ENCODE measurements at places on chromosomes 3 and 15.
A peak's percentile ranks its signal among the peaks of the same experiment; 100 is the strongest.

GRCh38 chr3:117863146-117863545 lies 1153.6 kb downstream of the TUSC7 start:
- no peak for DNase-seq
- no peak overlapping the region for H3K4me3 ChIP-seq
- no peaks in the 10 kb centered on the region for H3K27me3 ChIP-seq

- H3K27ac ChIP-seq = no peak overlapping the region
- peaks cover 14% of the 10 kb centered on the region for H3K27me3 ChIP-seq
- DNase-seq = no peak
These were observed 25.0 kb downstream of the RGMA start for GRCh38 chr15:93063796-93064690.

GRCh38 chr3:156478891-156479290 lies 76.0 kb downstream of the SSR3 start:
- peaks cover 43% of the 10 kb centered on the region for H3K27me3 ChIP-seq
- no peak overlapping the region for H3K27ac ChIP-seq
- H3K4me1 ChIP-seq = peaks cover 18% of the 10 kb centered on the region
- H3K36me3 ChIP-seq = no peaks in the 10 kb centered on the region
- no peak for DNase-seq

DNA sequence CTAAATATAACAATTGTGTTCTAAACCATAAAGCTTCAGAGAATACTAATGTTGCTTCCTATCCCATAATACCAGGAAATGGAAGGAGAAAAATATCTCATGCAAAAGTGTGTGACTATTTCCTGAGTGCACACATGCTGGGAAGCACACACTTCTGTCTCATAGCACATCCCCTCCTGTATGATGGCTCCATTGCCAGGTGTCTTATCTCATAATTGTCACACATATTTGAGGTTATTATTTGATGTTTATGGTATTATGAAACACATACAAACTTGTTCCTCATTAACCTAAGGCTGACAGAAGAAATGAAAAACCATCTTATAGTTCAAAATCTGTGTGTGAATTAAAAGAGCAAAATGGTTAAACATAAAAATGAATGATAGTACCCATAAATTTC lies 65.4 kb downstream of the SERP1 start:
- no peak for DNase-seq
- H3K4me1 ChIP-seq = no peaks in the 10 kb centered on the region
- H3K27ac ChIP-seq = no peak overlapping the region
- no peak overlapping the region for H3K4me3 ChIP-seq
- H3K36me3 ChIP-seq = peaks cover 3% of the 10 kb centered on the region

GRCh38 chr3:110859993-110860392 lies 211.6 kb upstream of the NECTIN3 start:
- H3K27ac ChIP-seq = no peak overlapping the region
- no peak overlapping the region for H3K4me3 ChIP-seq
- peaks cover 2% of the 10 kb centered on the region for H3K27me3 ChIP-seq
- H3K4me1 ChIP-seq = no peaks in the 10 kb centered on the region
- H3K36me3 ChIP-seq = no peaks in the 10 kb centered on the region

- H3K4me3 ChIP-seq = no peak overlapping the region
- H3K27ac ChIP-seq = no peak overlapping the region
- H3K27me3 ChIP-seq = peaks cover 12% of the 10 kb centered on the region
These were observed 10.4 kb downstream of the THBS1 start for GRCh38 chr15:39591141-39591895.

GRCh38 chr15:48423342-48423741 lies 92.1 kb downstream of the DUT start:
- no peak overlapping the region for H3K4me3 ChIP-seq
- peaks cover 3% of the 10 kb centered on the region for H3K27me3 ChIP-seq
- peaks cover 2% of the 10 kb centered on the region for H3K4me1 ChIP-seq
- H3K36me3 ChIP-seq = no peaks in the 10 kb centered on the region
- DNase-seq = no peak

DNA sequence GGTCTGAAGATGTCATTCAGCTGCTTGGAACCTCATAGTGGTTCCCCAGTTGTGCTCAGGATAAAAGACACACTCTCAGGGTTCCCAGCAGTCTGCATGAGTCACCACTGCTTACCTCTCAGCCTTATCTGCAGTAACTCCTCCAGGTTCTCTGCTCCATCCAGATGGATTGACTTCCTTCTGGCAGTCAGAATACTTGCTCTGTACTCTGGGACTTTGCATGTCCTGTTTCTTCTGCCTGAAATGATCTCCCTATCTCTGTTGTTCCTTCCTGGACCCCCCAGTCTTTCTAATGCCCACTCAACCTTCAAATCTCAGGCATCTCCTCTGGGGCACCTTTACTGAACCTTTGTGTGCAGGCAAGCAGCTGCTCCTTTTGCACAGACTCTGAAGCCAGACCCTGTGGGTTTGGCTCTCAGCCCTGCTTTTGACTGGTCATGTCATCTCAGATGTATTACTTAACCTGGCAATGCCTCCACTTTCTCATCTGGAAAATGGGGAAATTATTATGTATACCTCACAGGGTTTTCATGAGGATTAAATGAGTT lies 38.4 kb downstream of the ITPR1 start:
- H3K4me3 ChIP-seq = no peak overlapping the region
- DNase-seq = no peak
- H3K27me3 ChIP-seq = no peaks in the 10 kb centered on the region
- H3K4me1 ChIP-seq = peaks cover 1% of the 10 kb centered on the region

GRCh38 chr3:44913868-44914468 lies 39.6 kb downstream of the TGM4 start:
- H3K27me3 ChIP-seq = peaks cover 8% of the 10 kb centered on the region
- DNase-seq = peak; percentile 38
- H3K36me3 ChIP-seq = no peaks in the 10 kb centered on the region
- H3K4me3 ChIP-seq = no peak overlapping the region
- no peaks in the 10 kb centered on the region for H3K4me1 ChIP-seq

DNA sequence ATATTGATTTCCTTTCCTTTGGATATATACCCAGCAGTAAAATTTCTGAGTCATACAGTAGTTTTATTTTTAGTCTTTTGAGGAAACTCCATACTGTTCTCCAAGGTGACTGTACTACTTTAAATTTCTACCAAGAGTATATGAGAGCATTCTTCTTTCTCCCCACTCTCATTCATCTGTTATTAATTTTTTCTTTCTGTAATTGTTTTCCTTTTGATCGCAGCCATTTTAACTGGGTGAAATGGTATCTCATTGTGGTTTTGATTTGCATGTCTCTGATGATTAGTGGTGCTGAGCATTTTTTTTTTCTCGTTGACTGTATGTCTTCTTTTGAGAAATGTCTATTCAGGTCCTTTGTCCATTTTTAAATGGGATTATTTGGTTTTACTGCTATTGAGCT lies 18.3 kb upstream of the VGLL3 start:
- no peaks in the 10 kb centered on the region for H3K36me3 ChIP-seq
- H3K4me3 ChIP-seq = no peak overlapping the region
- H3K27me3 ChIP-seq = no peaks in the 10 kb centered on the region
- no peak for DNase-seq

GRCh38 chr3:108388136-108389132 lies 92.1 kb downstream of the HHLA2 start:
- peak overlapping the region; percentile 22 for H3K4me3 ChIP-seq
- DNase-seq = peak; percentile 32
- H3K4me1 ChIP-seq = peaks cover 25% of the 10 kb centered on the region
- no peak overlapping the region for H3K27ac ChIP-seq

DNA sequence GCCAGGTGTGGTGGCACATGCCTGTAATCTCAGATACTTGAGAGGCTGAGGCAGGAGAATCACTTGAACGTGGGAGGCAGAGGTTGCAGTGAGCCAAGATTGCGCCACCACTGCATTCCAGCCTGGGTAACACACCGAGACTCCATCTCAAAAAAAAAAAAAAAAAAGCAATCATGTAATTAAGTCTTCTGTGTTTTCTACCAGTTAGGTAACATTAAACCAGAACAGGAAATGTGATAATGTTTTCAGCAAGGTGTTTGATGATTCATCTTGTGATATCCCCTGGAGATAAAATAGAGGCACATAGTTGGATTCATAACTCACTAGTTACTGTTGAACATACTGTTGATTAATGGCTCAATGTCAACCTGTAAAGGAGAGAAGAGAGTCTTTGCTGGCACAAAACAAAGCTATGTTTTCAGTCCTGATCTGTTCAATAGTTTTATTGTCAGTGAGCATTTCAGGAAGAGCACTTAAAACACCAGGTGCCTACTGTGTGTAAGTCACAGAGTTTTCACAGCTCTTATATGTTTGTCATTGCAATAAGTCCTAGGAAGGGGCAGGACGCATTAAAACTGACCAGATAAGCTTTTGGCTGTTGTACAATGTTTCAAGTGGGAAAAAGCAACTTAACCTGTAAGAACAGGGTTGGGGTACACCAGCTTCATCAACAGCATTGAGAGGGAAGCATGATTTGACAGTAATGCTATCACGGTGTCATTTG lies 19.5 kb downstream of the DNAJB11 start:
- H3K27me3 ChIP-seq = peaks cover 3% of the 10 kb centered on the region
- H3K4me3 ChIP-seq = peak overlapping the region; percentile 3
- peaks cover 16% of the 10 kb centered on the region for H3K36me3 ChIP-seq
- DNase-seq = no peak
- H3K4me1 ChIP-seq = peaks cover 18% of the 10 kb centered on the region
- no peak overlapping the region for H3K27ac ChIP-seq

GRCh38 chr3:127821394-127821793 lies 921 bp downstream of the MGLL start:
- no peak for DNase-seq
- peaks cover 52% of the 10 kb centered on the region for H3K27me3 ChIP-seq
- peak overlapping the region; percentile 94 for H3K4me3 ChIP-seq
- peak overlapping the region; percentile 38 for H3K27ac ChIP-seq
- peaks cover 34% of the 10 kb centered on the region for H3K4me1 ChIP-seq

- peaks cover 3% of the 10 kb centered on the region for H3K27me3 ChIP-seq
- peaks cover 6% of the 10 kb centered on the region for H3K36me3 ChIP-seq
- H3K4me1 ChIP-seq = peaks cover 27% of the 10 kb centered on the region
- no peak for DNase-seq
- peak overlapping the region; percentile 37 for H3K27ac ChIP-seq
These were observed 8.3 kb upstream of the ANKDD1A start for GRCh38 chr15:64903326-64903950.

DNA sequence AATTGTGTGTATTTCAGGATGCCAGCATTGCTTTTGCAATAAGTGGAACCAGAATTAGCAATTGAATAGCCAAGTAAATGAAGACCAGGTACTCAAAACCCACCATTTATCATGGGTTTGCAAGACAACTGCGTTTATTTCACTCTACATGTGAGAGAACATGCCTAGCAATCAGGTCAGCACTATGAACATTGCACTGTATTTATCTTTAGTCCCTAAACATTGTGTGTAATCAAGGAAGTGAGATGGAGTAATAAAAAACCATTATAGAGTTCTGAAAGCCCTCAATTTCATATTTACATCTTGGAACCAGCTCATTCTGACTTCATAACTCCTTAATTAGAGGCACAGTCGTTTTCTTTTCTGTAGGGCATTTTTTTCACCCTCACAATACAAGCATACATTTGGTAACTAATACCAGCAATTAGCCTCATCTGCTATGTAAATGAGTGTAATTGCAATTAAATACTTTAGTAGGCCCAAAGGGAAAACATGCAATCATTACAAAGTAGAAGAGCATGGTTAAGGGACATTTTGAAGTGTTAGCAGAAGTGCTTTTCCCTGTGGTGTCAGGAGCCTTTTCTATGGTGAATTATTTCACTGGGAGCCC lies 153.1 kb upstream of the DPH6 start:
- no peak overlapping the region for H3K27ac ChIP-seq
- H3K4me3 ChIP-seq = no peak overlapping the region
- H3K36me3 ChIP-seq = no peaks in the 10 kb centered on the region
- DNase-seq = no peak
- H3K4me1 ChIP-seq = no peaks in the 10 kb centered on the region

GRCh38 chr3:134003066-134003465 lies 26.7 kb downstream of the SLCO2A1 start:
- no peak overlapping the region for H3K4me3 ChIP-seq
- no peak for DNase-seq
- no peaks in the 10 kb centered on the region for H3K36me3 ChIP-seq
- no peak overlapping the region for H3K27ac ChIP-seq

- H3K27ac ChIP-seq = no peak overlapping the region
- DNase-seq = no peak
- H3K4me3 ChIP-seq = no peak overlapping the region
- H3K4me1 ChIP-seq = no peaks in the 10 kb centered on the region
- H3K36me3 ChIP-seq = no peaks in the 10 kb centered on the region
These were observed 221.8 kb upstream of the SUCLG2 start for GRCh38 chr3:67876261-67876660.

- H3K27ac ChIP-seq = no peak overlapping the region
- H3K36me3 ChIP-seq = no peaks in the 10 kb centered on the region
- DNase-seq = no peak
- peaks cover 7% of the 10 kb centered on the region for H3K4me1 ChIP-seq
These were observed 446.2 kb upstream of the NR2F2 start for GRCh38 chr15:95884276-95884675.

DNA sequence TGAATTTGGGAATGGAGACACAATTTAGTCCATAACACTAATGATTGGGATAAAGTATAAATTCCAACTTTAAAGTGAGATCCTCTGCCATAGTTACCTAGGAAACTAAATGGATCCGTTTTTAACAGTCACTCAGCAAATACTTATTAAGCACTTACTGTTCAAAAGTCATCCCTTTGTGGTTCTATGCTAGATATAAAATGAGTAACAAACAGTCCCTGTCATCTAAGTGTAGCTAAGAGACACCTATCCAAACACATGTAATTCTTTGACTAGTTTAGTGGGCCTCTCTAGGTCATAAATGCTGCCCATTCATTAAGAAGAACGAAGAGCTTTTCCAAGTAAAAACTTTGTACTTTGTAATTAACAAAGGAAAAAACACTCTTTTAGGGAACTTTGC lies 244.2 kb upstream of the CDIN1 start:
- no peak overlapping the region for H3K4me3 ChIP-seq
- no peaks in the 10 kb centered on the region for H3K4me1 ChIP-seq
- DNase-seq = no peak

DNA sequence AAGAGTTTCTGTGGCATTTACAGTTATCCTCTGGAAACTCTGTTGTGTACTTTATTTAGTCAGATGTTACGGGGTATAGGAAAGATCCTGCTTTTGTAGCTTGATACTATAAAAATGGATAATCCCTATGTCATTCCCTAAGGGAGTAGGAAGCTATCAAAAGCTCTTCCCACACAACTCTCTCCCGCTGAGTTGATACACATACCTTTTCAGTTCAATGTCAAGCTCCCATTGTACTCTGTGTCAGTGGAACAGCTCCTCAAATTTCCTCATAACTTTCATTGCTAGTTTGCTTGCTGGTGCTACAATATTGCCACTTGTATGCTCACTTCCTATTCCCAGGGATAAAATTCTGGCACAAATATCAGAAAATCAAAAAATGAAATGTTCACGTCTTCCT lies 893.3 kb upstream of the GBE1 start:
- no peaks in the 10 kb centered on the region for H3K36me3 ChIP-seq
- H3K4me3 ChIP-seq = no peak overlapping the region
- no peaks in the 10 kb centered on the region for H3K27me3 ChIP-seq

All from T-helper 2 cell treated with Interferon-gamma antibody and Interleukin-4, amounts not matched to agents 5 μg/mL and 100 μg/mL, for 36 hours (primary cell).